ENCODE measurements at places on chromosomes 1 and 21.

DNA sequence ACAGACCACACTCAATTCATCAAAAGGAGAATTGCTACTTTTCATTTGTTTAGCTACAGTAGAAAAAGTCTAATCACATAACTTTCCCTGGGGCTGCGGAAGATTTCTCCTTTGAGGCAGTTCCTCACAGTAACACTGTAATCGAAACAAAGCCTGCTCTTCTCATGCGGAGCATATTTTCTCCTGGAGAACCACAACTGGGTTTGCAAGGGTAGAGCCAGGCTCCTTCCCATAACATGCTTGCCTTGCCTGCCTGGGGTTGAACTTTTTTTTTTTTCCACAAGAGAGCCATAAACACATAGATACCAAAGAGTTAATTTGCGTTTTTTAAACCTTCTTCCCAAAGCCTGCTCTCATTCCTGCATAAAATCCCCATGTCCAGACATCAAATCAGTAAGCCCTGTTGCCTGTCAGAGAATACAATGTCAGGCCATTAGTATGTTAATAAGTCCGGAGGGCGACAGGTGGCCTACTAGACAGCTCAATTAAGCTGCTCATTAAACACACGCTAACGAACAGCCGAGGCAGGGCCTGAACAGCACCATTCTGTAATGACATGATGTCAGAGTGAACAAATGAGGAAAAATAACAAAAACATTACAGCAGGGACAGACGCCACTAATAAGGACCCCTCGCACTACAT is 107.1 kb upstream of the OLIG2 start:
- DNase-seq = no peak

- no peak for DNase-seq
Observed at GRCh38 chr1:90996742-90997413, 25.0 kb downstream of the ZNF644 start.

- no peak for DNase-seq
Observed at GRCh38 chr1:41866285-41866684, 52.4 kb downstream of the HIVEP3 start.

DNA sequence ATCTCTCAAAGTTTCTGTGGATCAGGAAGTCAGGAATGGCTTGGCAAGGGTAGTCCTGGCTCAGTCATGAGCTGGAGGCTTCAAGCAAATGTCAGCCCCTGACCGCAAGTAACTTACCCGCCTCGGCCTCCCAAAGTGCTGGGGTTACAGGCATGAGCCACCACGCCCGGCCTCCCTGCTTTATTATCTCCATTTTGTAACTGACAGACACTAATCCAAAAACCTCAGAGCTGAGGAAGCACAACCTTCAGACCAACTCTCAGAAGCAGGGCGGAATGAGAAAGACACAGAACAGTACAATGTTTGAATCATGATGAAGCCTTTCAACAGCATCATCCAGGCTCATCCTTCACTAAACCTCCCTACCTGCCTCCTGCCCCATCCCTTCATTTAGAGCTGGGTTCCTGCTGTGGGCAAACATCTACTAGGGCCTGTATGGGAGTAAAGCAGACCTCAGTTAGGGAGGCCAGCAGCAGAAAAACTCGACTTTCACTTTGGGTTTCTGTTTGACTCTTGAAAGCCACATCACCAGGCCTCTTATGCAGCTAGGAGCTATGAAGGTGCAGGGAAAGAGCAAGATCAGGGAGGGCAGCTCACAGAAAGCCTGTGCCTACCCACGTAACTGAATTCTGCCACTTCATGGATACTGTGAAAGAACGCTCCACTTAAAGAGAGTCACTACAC is 84.4 kb upstream of the RAB4A start:
- DNase-seq = no peak

DNA sequence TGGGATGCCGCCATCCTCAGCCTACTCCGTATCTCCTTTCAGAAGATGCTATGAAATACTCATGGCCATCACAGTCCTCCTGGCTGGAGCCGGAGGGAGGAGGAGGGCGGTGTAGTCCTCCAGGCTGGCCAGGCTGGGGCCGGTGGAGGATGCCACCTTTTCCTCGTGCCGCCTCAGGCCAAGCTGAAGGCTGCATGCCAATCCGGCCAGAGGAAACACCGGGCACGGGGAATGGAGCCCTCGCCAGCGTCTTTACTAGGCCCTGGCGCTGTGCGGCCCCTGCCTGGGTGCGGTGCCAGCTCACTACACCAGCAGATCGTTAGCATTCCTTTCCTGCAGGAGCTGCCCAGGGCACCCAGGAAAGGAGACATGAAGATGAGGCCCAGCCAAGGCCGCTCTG is 70.1 kb downstream of the CASZ1 start:
- DNase-seq = peak; percentile 24

DNA sequence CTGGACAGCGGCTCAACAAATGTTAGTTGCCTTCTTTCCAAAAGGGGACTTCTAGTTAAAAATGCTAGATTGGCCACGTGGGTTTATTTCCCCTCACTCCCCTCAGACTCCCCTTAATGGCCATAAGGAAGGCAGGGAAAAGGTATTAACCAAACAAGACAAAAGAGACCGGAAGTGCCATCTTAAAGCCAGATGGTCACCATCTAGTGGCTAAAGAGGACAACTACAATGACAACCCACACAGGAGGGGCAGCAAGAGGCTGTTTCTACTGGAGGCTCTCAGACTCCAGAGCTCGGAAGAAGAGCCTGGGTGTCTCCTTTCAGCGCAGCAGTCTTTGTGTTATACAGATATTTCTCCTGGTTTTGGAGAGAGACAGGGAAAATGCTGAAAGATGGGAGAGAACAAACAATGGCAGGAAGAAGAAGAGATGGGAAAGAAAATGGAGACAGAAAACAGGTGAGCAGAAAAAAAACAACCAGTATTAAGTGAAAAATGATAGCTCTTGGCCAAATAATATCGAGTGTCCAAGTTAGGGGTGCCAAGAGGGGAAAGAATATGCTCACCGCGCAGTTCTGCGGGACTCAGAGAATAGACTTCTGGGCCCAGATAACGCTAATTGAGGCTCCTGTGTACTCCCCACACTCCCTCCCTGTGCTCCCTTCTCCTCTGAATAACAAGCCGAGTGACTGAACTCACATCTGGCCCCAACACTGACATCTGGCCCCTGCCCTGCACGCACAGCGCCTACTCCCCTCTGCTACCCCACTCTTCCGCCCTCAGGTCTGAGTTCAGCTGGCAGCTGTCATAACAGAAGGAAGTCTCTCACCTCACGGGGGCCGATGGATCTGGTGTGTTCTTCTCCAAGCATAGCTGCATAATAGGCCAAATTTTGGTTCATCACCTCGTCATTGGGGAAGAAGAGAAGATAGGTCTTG is 9.6 kb downstream of the P3H1 start:
- no peak for DNase-seq
